ENCODE measurements at places on chromosomes 12 and 14.

GRCh38 chr12:6438345-6438744 is 6.4 kb upstream of the CD27 start:
- DNase-seq = no peak

DNA sequence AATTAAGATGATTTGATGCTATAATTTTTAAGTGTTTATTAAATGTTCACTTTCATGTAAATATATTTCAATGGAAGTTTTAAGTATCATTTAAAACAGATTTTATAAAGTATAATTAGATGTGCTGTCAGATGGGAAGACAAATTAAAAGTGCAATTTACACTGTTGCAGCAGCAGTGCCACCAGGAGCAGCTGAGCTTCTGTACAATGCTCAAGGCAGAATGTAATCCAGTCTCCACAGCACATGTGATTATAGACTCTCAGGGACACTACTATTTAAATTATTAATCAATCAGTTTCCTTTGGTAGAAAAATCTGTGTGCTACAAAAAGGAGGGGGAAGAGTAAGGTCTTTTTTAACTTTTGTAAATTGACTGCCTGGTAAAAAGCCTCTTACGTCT is 285.7 kb upstream of the USP15 start:
- no peak for DNase-seq

DNA sequence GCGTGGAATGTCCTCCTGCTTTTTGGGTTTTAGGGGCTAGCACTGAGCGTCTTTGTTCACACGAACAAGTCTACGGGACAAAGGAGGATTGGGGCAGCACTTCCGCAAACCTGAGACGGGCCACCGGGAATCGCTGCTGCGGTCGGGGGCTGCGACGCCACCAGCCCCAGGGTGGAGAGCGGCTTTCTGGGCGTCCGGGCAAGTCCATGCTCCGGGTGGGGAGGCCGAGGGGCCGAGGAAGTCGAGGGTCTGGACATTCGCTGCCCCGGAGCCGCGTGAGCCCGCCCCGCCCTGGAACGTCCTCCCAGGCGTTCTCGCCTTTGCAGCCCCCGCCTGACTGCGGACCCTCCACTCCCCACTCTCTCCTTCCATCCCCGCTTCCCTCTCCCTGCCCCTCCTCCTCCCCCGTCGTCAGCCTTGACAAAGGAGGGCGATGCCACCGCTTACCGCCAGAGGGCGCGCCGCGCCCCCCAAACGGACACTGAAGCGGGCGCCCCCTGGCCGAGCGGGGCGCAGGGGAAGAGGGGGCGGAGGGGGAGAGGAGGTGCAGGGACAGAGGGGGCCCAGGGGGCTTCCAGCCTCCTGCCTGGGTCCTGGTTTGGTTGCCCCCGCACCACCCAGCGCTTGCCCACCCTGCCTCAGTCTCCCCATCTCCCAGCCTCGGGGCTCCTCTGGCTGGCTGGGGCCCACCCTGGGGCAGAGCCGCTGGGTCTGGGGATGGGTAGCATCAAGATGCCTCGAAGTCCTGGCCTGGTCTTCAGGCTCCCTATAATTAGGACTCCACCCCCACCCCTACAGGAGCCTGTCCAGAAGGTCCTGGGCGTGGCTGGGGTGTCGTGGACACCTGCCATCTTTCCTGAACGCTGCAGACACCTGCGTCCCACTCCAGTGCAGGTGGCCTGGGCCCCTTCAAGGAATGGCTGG is 39.1 kb upstream of the INF2 start:
- DNase-seq = peak; percentile 44

DNA sequence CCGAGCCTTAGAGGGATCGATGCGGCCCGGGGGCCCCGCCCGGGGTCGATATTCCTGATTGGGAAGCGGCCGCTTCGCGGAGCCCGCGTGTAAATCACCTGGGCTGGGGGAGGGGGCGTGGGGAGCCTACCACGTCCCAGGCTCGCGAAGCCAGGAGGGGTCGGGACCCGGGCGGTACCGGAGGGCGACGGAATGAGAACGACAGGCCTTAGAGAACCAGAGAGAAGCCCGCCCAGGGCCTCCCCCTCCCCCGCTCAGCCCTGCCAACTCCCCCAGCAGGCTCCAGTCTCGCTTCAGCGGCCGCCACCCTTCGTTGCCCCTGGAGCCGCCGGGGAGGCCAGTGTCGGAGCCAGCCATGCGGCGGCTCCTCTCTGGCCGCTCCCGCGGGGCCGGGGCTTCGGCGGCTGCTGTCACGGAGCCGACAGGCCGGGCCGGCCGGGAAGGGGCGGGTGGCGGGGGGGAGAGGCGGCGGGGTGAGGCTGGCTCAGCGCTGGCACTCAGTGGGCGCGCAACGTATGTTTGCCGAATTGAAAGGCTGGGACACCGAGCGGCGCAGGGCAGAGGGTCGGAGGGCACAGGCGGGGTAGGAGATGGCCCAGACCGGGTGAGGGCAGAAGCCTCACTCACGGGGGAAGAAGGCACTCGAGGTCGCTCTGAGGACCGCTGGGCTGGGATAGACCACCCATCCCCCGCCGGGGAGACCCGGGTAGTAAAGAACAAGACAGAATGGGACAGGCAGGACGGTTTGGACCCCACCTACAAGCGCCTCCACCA is 1.4 kb upstream of the DNAJC22 start:
- DNase-seq = no peak

DNA sequence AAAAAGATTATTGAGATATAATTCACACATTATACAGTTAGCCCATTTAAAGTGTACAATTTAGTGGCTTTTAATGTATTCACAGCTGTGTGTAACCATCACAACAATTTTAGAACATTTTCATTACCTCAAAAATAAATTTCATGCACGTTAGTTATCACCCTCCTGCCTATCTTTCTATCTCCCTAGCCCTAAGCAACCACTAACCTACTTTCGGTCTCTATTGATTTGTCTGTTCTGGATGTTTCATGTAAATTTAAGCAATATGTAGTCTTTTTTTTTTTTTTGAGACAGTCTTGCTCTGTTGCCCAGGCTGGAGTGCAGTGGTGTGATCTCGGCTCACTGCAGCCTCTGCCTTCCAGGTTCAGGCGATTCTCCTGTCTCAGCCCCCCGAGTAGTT is 439.4 kb downstream of the PCNX1 start:
- no peak for DNase-seq

DNA sequence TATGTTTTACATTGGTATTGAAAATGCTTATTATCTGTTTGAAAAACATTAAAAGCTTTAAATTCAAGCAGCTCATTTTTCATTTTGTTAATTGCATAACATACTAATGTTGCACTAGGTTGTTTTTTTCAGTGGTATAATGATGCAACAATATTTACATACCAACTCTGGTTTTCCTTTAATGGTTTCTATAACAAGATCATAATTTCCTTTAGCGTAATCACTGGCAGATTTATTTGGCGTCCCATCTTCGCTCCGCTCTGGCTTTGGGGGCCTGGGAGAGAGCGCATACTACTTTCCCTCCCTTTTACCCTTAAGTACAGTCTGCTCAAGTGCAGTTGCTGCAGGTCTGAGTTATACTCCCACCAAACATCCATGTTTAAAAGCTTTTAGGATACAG is 574.1 kb downstream of the PRKD1 start:
- DNase-seq = no peak

DNA sequence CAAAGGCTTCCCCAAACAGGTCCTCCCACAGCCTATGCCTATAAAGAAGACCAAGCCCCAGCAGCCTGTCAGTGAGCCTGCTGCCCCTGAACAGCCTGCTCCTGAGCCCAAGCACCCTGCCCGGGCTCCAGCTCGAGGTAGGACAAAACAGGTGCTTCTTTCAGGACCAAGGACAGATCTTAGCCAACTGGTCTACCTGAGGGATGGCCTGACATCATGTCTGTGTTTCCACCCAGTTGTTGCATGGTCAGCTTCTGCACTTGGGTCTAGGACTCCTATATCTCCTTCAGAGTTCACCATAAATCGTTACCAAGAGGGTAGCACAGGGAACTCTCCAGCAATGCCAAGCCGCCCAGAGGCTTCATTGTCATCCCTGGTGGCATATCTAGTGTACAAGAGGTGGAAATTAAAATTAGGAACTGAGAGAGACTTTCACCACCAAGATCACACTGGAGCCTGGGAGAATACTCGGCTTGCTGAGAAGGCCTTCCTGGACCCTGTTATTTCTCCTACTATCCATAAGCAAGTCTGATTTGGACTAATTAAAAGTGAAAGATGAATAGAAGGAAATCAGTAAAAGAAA is 38.2 kb upstream of the OAS1 start:
- no peak for DNase-seq

- DNase-seq = peak; percentile 83
Measured at GRCh38 chr12:6961278-6961694, 9.2 kb downstream of the PHB2 start.

DNA sequence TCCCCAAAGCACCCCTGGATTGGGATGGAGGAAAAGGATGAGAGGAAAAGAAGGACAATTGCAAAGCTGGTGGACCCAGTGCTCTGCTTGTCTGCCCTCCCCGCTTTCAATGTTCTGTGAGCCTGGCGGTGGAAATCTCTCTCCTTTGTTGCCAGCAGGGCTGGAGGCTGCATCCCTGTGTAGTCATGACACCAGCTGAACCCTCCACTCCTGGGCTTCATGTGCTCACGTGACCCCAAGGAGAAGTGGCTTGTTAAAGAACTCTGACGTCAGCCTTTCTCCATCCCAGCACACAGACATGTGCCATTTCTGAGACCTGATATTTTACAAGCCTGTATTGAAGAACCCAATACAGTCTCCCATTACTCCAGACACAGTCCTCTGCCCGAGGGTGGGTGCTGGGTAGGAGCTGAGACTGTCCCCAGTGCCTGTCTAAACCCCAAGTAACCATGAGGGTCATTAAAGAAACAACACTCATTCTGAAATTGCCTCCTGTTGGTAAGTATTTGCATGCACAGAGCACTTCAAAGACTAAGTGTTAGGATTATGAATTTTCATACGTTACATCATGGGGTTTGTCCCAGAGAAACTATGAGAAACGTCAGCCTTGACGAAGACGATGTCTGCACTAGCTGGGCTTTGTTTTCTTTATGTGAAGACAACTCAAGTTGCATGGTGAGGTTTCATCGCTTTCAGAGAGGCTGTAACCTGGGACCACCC is 21.7 kb downstream of the GALNT16 start:
- no peak for DNase-seq
